ENCODE measurements at places on chromosomes 7 and 10.

DNA sequence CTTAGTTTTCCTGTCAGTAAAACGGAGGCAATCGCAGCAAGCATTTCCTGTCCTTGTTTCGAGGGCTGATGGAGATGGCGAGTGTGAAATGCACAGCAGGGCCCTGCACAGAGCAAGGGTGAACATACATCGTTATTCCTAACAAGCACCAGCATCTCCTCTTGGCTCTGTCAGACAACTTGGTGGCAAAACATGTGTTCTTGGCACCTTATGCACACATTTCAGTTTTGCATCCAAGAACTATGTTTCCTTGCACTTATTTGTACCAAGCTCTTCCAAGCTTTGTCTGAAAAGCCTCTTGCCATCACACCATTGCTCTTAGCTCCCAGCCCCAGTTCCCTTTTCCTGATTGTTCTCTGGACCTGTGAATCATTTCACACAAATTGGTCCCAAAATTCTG lies 132.9 kb upstream of the GRB10 start:
- DNase-seq: no peak

DNA sequence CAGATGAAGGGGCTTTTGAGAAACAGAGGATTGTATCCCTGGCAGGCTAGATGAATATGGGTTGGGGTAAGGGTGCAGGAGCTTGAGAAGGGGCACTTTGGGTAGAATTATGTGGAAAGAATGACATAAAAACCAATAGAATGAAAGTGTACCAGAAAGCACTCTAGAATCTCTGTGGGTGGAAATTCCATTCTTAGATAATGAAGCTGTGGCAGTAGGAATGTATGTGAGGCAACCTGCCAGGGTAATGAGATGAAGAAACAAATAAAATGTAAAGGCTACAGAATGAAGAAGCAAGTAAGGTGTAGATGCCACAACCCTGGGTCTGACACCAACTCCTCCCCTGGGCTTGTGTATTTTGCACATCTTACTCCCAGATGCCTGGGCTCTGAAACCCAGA lies 16.8 kb downstream of the NOBOX start:
- DNase-seq: no peak

DNA sequence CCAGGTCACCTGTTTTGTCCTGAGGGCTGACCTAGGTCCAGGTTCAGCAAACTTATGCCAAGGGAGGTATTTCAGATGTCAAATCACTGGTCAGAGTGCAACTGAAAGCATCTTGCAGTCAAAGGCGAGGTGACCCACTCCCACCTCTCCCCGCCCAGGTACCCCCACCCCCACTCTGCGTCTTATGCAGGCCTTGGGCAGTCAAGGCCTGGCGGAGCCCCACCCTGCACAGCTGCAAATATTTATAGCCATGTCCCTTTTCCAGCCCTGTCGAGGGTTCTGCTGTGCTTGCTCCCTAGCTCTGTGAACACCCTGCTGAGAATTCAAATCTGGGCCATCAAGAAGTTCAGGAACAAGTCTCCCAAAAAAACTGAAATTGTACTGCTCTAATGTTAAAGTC lies 40.6 kb upstream of the BMPR1A start:
- no peak for DNase-seq

DNA sequence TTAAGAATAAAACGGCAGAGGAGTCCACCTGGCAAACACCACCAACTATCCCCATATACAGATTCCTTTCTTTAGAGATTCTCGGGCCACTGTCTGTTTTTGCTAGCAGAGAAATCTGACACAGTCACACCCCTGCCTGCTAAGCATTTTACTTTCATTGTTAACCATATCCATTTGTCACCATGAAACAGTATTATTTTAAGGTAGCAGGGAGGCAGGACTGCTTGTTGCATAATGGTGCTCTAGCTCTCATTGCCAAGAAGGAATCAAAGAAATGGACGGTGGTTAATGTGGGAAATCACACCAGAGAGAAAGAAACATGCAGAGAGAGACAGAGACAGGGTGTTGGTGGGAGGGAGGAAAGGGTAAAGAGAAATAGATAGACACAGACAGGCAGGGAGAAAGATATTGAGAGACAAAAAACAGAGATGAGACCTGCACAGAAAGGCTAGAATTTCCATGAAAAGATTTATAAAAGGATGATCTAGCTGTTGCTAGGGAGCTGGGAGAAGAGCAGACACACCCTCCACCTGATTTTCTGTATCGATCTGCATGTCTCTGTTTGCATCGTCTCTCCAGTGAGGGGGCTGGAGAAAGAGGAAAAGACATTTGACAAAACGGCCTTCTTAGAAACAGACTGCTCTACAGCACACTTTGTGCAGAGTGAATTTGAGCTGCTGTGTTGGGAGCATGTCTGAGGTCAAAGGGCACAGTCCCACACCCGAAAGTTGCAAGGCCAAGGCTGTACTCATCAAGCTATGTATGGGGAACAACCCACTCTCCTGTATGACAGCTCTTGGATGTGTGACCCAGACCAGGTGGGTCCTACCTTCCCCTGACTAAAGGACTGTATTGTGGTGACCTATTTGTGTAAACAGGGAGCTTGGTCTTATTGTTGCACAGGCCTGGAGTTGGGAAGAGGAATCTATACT lies 303.1 kb downstream of the FZD1 start:
- DNase-seq: no peak

DNA sequence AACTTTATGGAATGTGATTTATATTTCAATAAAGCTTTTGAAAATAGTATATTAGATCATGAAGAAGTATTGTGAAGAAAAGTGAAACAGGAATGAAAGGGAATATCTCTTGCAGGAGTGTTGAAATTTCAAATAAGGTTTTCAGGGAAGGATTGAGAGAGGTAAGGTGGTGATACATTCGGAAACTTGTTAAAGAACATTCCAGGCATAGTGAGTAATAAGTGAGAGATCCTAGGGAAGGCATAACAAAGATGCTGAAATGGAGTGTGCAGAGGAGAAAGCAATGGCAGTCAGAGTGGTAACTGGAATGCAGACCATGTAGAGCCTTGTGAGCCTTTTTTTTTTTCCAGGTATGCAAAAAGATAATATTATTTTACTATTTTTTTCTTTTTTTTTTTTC lies 4.1 kb downstream of the OR9A4 start:
- no peak for DNase-seq

GRCh38 chr10:52474265-52474664 lies 160.2 kb downstream of the DKK1 start:
- DNase-seq: no peak

- DNase-seq: no peak
Measured at GRCh38 chr7:92708111-92709042, 118.2 kb upstream of the FAM133B start.

GRCh38 chr7:17013204-17013603 lies 131.4 kb upstream of the AGR3 start:
- no peak for DNase-seq

GRCh38 chr7:106887421-106887820 lies 22.3 kb downstream of the PIK3CG start:
- DNase-seq: no peak

GRCh38 chr10:68301301-68301700 lies 30.6 kb upstream of the HNRNPH3 start:
- DNase-seq: no peak

- DNase-seq: no peak
Measured at GRCh38 chr10:111246814-111247452, 170.1 kb downstream of the ADRA2A start.

DNA sequence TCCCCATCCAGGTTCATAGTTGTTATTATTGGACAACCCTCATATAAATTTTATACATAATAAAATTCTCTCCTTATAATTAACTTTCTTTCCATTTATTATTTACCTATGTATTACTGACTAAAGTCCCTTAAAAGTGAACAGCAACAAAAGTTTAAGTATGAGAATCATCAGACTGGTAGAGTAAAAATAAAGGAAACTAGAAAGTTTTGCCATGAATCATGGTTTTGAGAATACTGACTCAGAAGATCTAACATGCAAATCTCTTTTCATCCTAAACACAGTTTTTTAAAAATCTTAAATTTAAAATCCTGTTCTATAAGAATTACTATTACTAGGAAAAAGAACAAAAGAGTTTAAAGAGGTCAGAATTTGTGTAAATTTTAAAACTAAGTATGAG lies 32.1 kb downstream of the HERC4 start:
- no peak for DNase-seq

GRCh38 chr7:37577412-37577811 lies 106.2 kb upstream of the GPR141 start:
- DNase-seq: no peak

DNA sequence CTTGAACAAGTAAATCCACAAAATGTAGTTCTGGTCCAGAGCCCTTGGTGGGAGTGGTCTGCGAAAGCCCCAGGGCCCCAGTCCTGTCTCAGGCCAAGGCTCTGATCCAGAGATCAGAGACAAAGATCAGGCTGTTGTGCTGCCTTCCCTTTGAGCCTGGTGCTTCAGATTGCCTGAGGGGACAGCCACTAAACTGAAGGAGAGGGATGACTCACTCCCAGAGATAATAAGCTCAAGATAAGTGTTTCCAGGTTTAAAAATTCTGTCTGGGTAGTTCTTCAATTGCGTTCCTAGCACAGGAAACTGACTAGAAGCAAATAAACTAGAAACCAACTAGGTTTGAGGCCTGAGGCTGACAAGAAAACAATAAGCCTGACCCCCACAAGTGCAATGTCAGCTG lies 190.2 kb downstream of the RAMP3 start:
- DNase-seq: no peak

DNA sequence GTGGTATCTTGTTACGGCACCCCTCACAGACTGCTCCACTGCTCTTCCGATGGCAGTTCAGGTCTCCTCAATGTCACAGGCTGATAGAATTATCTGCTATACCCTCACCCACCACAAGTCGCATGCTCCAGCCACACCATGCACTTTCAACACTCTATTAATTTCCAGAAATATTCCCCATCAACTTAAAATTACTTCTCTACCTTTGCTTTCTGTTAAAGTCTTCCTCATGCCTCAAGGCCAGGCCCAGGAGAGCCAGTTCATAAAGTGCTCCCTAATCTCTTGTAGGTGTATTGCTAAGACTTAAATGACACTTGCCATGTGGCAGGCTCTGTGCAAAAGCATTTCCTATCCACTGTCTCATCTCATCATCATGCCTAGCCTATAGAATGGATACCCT lies 105.9 kb upstream of the ARID5B start:
- DNase-seq: no peak

GRCh38 chr7:38561166-38561565 lies 70.0 kb downstream of the AMPH start:
- DNase-seq: no peak

- no peak for DNase-seq
Measured at GRCh38 chr7:36549029-36549428, 159.4 kb downstream of the ANLN start.

- no peak for DNase-seq
Measured at GRCh38 chr10:79349766-79350406, 2.6 kb downstream of the PPIF start.

- DNase-seq: no peak
Measured at GRCh38 chr10:61964059-61964709, 62.7 kb downstream of the ARID5B start.

DNA sequence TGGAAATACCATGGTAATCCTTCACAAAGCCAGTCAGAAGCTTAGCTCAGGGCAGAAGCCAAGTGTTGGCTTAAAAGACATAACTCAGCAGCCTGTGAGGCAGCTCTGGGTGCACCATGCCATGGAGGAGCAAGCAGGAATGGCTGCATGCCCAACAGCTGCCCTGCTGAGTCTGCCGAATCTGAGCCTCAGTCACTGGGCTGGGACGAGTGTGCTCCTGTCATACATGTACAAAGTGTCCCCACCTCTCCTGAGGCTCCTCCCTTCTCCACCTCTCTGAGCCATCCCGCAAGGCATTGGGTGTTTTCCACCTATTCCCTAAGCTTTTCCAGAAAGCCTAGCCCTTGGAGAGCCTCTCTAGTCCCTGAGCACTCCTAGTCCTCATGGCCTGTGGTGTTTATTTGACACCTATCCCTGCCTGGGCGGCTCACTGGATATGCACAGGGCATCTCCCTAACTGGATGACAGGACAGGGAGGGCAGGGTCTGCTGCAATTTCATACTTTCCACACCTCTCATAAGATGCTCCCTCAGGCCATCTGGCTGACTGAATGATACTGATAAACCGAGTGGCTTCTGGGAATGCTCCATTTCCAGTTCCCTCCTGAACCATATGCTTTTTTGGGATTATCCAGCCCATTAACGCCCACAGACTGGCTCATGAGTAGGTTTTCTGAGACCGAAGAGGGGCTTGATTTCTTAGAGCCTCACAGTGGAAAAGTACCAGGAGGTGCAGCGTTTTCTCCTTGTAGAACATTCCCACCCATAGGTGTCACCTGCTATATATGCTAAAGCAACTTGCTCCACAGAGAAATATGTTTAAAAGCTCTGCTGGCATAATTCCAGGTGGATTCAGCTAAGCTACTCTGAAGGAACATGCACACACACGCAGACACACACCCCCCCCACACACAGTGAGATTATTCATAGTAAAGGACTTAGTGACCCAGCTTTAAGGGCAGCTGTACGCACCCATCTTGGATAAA lies 199.3 kb downstream of the SNX10 start:
- DNase-seq: no peak

DNA sequence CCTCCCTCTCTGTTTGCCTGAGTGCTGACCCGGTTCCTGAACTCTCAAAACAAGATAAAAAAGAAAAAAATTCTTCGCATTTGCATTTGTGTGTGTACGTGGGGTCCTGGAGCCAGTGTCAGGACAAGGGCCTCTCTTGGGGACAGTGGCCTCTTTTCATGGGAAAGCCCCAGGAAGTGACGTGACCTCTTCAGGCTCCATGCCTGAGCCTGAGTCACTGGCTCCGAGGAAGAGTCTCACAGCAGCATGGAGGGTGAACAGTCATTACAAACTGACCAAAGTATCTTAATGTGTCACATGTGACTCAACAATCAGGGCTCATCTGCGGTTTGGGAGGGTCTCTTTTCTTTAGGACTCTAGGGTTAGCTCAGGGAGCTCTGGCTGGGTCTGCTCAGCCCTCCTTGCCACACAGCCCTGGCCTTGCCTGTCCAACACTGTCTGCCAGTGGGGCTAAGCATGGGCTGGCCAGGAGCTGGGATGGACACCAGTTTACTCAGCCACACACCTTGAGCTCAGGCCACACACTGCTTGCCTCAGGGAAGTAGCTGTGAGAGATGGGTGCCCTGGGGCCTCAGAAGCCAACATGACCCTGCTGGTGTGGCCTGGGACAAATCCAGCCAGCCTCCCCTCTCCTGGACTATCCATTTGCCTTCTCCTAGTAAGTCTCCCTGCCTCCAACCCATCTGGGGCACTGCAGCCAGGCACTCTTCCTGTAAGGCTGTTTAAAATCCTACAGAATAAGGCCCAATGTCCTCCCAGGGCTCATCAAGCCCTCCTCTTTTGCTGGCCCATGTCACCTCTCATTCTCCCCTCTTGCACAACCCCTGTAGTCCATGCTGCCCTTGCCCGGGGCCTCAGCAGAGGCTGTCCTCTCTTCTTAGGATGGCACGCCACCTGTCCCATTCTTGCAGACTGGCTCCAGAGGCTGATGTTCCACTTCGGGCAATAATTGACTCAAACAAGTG lies 10.5 kb downstream of the TMEM273 start:
- DNase-seq: no peak

DNA sequence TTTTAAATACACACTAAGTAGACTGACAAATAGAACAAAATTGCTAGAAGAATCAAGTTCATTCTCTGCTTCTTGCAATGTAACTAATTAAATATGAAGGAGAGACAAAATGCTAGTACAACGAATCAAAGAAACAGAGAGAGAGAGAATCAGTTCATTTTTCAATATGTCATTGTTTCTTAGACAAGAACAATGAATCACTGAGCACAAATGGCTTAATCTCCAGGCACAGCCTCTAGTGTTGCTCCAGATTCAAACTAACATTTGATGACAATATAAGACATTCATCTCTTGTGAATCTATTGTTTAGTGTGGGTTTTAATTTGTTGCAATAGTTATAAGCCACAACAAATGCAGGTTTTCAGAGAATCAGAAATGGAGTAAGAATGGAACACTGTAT lies 357.4 kb upstream of the TMEM229A start:
- DNase-seq: no peak

Measured in anterior cingulate cortex (tissue), 58 donors.